ENCODE measurements at places on chromosomes 1 and 21.
A peak's percentile ranks its signal among the peaks of the same experiment; 100 is the strongest.

- DNase-seq, result no peak
Measured at GRCh38 chr1:237303929-237304328, 261.9 kb downstream of the RYR2 start.

DNA sequence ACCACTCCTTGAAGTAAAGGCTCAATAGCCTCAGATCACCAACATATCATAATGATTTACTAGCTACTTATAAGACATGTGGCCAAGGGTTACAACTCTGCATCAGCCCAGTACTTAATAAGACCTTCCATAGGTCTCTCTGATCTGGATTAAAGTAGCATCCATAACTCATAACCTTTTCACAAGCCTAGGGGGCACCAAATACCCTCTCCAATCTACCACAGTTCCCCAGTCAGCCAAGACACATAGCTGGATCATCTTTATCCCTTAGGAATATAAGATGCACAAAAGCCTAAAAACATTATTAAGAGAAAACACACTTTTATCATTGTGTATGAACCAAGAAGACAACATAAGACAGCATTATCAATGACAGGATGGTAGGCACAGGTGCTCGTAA, 22.1 kb downstream of the SSX2IP start:
- DNase-seq, result no peak

GRCh38 chr1:20349971-20350370, 59.3 kb downstream of the VWA5B1 start:
- DNase-seq, result no peak

- DNase-seq, result no peak
Measured at GRCh38 chr1:153292740-153293479, 19.8 kb downstream of the PGLYRP3 start.

- DNase-seq, result no peak
Measured at GRCh38 chr1:114559356-114559755, 22.1 kb downstream of the BCAS2 start.

- DNase-seq, result peak; percentile 98
Measured at GRCh38 chr1:159077120-159077961, 775 bp upstream of the AIM2 start.

GRCh38 chr1:18253093-18253492, 145.5 kb downstream of the IGSF21 start:
- DNase-seq, result no peak

DNA sequence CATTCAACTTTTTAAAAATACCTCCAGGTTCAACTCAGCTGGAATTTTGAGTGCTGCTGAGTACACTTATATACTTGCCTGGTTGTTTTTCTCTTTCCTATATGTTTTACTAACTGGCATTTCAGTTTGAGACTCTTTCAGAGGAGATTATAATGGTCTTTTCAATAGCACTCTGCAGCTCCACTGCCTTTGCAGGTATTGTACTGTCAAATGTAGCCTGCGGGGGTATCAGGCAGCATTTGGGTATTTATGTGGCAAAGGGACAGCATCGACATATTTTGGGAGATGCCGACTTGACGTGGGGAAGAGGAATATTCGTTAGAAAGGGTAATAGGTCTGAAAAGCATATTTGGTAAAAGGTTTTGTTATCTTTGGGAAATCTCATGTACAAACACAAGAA, 11.1 kb upstream of the TGFBR3 start:
- no peak for DNase-seq

DNA sequence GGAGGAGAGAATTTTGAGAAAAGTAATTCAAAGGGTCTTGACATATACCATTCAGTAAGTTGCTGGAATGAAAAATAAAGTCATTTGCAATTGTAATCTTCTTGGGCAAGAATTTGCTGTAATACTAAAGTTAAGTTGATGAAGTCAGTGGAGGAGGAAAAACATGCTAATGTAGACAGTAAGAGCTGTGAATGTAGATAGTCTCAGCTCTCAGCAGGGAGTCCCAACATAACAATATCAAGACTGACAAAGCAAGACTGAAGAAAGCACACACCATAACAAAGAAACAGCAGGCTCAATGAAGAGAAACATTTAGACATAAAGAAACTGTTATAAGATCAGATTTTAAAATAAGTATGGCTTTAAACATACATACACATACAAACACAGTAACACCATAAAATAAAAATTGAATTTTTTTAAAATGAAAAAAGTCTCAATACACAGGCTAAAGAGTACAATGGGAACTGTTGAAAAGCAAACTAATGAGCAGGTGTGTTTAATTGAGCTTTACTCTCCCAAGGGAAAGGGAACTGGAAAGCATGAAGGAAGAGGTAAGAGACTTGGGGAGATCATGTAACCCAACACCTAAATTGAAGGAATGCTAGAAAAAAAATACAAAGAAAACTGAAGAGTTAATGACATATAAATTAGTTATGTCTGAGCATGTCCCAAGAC, 336.3 kb upstream of the NCAM2 start:
- DNase-seq, result no peak

DNA sequence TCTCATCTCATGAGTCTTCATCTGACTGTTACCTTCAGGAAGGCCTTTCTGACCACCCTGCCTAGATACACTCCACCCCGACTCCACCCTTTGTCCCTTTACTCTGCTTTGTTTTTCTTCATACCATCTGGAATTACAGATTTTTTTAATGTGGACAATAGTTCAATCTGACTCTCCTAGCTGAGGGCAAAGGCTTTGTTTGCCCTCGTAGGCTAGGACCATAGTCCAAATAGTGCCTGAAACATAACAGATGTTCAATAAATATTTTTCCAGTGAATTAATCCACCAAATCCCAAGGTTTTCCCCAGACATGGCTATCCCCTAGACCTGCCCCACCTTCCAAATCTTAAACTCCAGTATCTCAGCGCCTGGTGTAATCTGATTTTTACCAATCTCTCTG, 176.5 kb upstream of the GJB5 start:
- DNase-seq, result no peak

GRCh38 chr1:6243993-6244392, at the start of gene HES3:
Gene HES3, plus strand, starts transcription at chr1:6244179. Its CDS starts 187 bp downstream, at chr1:6244366.
- no peak for DNase-seq

- DNase-seq, result no peak
Measured at GRCh38 chr1:22247527-22248245, 104.8 kb upstream of the WNT4 start.

- DNase-seq, result no peak
Measured at GRCh38 chr1:31154000-31154631, 85.6 kb downstream of the NKAIN1 start.

- DNase-seq, result no peak
Measured at GRCh38 chr1:109877317-109877771, 33.3 kb upstream of the CSF1 start.

DNA sequence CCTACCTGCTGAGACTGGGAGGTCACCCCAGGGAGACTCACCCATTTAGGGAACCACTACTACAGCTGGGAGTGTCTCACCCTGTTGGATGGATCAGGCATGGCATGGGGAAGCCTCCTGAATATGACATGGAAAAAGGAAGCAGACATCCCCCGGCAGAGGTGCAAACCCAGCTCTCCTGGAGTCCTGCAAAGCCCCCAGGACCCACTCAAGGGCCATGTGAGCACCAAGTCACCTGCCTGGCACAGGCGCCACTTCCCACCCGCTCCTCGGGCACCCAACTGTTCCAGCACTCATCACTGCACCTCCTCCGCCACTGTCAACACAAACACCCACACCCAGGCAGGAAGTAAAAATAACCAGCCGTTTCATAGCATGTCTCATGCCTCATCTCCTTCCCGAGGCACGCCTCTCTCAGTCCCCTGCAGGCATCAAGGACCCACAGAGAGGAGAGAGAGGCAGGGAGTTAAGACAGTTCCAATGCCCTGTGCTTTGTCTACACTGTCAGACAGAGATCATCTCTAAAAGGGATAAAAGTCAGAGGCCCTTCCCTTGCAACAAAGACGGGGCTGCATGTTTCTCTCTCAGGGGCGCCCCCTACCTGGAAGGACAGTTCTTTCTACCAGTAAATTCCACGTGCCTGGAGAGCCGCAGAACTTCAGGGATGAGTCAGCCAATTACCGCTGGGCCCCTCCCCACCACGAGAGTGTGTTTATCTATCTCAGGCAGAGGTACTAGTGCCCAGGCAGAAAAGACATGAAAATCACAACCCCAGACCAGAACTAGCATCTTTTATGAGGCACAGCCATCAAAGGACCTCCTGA, 150.1 kb upstream of the SOD1 start:
- peak; percentile 83 for DNase-seq

DNA sequence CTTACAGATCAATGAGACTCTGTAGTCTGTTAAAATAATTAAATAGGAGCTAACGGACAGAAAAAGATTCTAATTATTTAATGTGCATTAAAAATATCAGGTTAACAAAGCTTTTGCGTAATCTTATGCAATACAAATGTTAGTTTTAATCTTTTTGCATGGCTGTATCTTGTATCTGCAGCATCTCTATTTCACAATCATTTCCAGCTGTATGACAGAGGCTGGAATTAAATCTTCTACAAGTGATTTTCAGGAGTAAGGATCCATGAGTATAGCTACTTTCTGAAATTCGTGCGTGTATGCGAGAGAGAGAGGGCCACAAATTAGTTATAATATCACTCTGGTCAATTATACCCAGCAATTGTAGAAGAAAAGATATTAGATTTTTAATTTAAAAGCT, 1446.8 kb downstream of the NCAM2 start:
- no peak for DNase-seq

- peak; percentile 68 for DNase-seq
Measured at GRCh38 chr1:35451125-35451528, 106.1 kb downstream of the KIAA0319L start.

- DNase-seq, result no peak
Measured at GRCh38 chr1:41806472-41807155, 112.1 kb downstream of the HIVEP3 start.

- DNase-seq, result no peak
Measured at GRCh38 chr1:45508295-45509151, 8.4 kb downstream of the MMACHC start.

DNA sequence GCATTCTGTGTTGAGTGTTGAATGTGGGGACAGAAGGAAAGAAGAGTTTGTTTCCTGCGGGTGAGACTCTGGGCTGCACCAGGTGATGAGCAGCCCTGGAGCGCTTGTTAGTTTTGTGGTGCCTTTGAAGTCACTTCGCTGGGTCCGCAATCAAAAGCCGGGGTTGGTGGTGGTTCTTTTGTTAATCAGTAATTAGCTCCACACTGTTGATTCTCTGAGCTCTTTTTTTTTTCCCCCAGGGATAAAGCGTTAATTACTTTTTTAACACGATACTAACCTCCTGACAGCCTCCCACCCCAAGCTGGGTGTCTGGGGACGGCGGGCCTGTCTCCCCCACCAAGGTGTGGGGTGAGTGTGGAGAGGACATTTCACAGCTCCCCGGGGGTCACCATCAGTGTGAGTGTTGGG, 56.6 kb downstream of the AGPAT3 start:
- DNase-seq, result no peak

DNA sequence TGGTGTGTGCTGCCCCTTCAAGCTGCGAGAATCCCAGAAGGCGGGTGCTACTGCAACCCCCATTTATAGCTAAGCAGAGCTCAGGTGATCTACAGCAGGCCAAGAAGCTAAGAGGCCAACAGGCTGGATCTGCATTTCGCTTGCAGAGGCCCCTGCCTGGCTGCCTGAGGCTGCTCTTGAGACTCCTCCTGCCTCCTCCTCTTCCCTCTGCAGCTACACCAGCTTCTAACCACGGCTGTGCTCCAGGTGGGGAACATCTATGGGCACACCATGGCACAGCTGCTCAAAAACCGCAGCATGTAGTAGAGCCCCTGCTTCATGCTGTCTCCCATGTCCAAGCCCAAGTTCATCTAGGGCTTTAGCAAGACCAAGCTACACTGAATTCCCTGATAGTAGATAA, 72.9 kb upstream of the ZNF678 start:
- DNase-seq, result no peak

DNA sequence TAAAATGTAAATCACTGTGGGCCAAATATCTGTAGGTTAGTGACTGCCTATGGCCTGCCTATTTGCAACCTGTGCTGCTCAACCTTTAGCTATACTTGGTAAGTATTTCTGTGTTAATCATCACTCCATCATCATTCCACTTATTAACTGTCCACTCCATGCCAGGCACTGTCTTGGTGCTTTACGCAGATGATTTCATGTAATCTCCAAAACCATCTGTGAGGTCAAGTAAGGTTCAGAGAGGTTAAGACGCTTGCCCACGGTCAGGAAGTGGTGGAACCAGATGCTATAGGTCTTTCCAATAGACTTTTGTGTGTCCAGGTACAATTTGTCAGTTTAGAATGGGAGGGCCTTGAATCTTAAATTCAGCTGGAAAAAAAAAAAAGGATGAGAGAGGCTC, 10.8 kb upstream of the PHACTR4 start:
- DNase-seq, result no peak

GRCh38 chr21:34603710-34604057, 11.2 kb downstream of the RCAN1 start:
- DNase-seq, result no peak

DNA sequence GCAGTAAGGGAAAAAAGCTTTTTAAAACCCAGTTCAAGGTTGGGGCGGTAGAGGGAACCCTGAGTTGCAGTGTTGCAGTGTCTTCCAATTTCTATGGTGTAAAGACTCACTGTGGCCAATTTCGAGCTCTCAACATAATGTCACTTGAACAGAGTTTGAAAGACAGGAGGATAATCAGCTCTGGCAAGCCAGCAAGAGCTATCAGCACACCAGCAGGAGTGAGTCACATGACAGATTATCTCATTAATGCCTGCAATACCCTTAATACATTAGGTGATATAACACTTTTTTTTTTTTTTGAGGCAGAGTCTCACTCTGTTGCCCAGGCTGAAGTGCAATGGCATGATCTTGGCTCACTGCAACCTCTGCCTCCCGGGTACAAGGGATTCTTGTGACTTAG, 22.8 kb downstream of the SLC9C2 start:
- no peak for DNase-seq

DNA sequence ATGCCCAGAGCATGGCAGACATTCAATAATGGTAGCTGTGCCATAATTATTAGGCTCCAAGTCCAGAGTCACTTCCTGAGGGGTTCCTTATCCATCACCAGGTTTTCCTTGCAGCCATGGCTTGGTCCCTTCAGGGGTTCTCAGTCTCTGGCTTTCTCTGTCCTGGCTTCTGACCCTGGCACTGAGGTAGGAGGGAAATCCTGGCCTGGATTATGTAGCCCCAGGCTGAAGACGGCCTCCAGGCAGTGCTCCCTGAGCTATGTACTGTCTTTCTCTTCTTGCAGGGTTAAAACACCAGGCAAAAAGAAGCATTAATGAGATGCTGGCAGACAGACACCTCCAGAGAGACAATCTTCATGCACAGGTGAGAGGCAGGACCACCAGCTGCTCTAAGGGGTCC, 9.5 kb upstream of the PADI3 start:
- no peak for DNase-seq

DNA sequence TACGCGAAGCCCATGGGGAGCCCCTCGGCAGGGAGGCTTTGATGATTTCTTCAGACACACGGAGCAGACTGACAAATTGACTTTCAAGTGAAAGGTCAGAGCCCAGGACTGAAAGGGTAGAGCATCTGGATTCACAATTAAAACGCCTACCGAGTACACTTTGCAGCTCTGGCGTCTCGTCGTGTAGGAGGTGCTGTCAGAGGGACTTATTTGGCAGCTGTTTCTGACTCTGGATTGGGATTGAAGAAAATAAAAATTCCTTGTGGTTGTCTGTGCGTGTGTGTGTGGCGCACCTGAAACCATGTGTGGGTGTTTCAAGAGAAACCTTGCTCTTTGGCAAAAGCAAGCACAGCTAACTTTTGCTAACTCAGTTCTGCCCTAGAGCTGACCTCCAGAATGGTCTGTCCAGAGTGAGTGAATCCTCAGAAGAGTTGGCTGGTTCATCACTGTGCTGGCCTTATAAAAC, 348.7 kb downstream of the HLX start:
- DNase-seq, result peak; percentile 1

- DNase-seq, result no peak
Measured at GRCh38 chr1:32666901-32667566, 16.0 kb downstream of the RBBP4 start.

- DNase-seq, result no peak
Measured at GRCh38 chr1:77632216-77632615, 50.2 kb downstream of the ZZZ3 start.

Data from stimulated activated CD4-positive, alpha-beta T cell treated with anti-CD3 and anti-CD28 coated beads, Interleukin-4, amount 100 ng/mL, for 48 hours (primary cell).